MV-4-11 (cell line): ENCODE measurements at places on chromosomes 3 and 15.
A peak's percentile ranks its signal among the peaks of the same experiment; 100 is the strongest.

DNA sequence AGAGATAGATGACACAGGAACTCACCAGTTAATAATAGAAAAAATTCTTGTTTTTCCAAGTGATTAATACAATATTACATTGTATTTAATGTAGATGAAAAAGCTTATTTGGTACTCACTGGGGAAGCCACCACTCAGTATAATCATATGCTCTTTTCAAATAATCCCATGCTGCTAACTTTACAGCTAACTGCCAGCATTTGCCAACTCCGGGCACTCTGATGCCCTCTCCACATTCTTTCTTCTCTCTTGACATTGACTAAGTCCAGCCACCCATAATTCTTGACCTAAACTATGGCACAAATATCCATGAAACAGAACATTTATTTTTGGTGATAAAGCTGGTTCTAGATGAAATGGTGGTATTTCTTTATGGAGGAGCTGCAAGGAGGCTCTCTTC is 384.9 kb downstream of the ZBTB20 start:
- DNase-seq: no peak

GRCh38 chr3:16262174-16262573 is 2.6 kb downstream of the DPH3 start:
- DNase-seq: peak; percentile 59

GRCh38 chr3:190205739-190206138 is 85.0 kb upstream of the P3H2 start:
- peak; percentile 79 for DNase-seq

DNA sequence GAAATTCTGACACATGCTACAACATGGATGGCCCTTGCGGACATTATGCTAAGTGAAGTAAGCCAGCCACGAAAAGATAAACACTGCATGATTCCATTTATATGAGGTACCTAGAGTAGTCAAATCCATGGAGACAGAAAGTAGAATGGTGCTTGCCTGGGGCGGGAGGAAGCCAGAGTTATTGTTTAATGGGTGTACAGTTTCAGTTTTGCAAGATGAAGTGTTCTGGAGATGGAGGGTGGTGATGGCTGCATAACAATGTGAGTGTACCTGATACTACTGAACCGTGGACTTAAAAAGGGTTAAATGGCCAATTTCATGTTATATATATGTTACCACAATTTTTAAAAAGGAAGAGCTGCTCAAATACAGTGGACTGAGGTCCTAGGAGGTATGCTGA is 66.9 kb downstream of the SEMA5B start:
- no peak for DNase-seq

GRCh38 chr15:52682781-52683180 is 3.6 kb upstream of the ATOSA start:
- peak; percentile 53 for DNase-seq

DNA sequence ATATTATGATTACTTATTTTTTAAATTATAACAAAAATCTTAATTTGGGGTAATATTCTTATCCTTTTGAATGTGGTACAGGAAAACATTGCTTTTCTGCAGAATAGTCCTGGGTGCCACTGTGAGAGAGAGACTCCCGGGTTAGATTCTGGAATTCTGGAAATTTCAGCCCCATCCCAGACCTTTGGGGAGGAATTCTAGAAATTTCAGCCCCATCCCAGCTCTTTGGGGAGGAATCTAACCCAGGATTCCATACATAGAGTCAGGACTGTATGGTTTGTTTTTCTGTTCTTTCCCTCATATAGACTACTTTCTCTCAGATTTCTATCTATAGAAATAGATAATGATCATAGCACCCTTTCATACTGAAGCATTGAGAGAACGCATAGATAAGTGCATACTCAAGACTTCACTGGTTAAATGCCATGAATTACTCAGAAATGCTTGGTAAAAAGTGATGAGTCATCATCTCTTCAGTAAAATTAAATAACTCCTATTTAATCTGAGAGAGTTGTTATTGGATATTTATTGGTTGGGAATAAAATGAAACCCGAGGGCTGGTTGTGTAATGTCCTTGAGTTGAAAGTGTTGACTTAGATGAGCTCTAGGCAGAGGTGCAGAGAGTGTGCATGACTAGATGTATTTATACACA is 8.3 kb downstream of the EIF2AK4 start:
- DNase-seq: no peak
